HS-27A (cell line): ENCODE measurements at places on chromosomes 13 and 19.

GRCh38 chr13:107906131-107906530 is 309.2 kb downstream of the LIG4 start:
- DNase-seq = no peak

DNA sequence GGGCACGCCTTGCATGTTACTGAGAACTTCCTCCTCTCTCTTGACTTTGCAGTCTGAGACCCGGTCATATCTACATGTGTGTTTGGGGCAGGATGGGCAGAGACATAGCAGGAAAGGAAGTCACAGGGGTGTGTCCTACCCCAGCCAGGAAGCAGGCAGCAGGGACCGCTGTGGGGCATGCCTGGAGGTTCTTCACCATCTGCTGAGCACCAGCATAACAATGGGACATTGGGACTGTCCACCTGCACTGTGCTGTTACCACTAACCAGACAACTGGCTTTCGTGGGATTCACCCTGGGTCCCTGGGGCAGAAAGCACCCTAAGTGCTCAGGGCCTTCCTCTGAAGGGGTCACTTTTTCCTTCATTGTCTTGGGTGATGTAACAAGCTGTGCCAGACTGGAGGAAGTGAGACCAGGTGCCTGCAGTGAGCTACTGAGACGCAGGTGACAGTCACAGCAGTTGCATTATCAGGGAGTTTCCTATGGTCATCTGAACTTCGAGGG is 2.6 kb upstream of the HAUS5 start:
- DNase-seq = no peak

GRCh38 chr19:2187159-2187558 is 23.4 kb downstream of the DOT1L start:
- DNase-seq = no peak

- no peak for DNase-seq
Measured at GRCh38 chr13:43230989-43231388, 207.6 kb downstream of the DNAJC15 start.

GRCh38 chr13:72792640-72793039 is 10.7 kb downstream of the PIBF1 start:
- no peak for DNase-seq

GRCh38 chr13:46992383-46992952 is 95.6 kb upstream of the HTR2A start:
- no peak for DNase-seq

DNA sequence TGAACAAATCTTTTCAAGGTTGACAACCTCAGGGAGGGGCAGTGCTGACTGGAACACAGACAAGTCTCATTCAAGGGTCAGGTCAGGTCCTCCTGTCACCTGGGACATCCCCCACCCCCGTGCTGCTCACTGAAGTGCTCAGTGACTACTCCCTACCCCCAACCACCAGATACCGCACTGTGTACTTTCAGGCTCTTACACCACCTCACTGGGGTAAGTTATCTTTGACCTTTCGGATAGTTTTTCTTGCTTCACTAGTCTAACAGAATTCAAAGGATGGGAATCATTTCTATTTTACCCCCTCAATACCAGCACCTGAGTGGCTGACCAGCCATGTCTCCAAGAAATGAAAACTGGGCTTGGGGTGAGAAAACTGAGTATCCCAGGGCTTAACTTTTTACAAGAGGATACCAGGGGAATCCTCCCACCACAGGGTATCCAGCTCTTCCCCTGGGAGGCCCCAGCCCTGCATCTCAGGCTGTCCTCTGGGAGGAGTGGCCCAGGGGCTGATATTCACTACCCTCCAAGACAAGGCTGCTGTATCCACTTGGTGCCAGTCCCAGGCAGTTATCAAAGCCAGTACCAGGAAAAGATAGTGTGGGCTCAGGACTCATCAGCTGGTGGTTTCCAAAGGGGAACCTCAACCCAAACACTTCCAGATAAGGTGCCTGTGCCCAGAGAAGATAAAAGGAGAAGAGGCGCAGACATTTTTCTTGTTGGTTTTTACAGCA is 2.1 kb downstream of the ZNF563 start:
- no peak for DNase-seq

GRCh38 chr13:80931766-80932165 is 590.8 kb upstream of the SPRY2 start:
- no peak for DNase-seq

DNA sequence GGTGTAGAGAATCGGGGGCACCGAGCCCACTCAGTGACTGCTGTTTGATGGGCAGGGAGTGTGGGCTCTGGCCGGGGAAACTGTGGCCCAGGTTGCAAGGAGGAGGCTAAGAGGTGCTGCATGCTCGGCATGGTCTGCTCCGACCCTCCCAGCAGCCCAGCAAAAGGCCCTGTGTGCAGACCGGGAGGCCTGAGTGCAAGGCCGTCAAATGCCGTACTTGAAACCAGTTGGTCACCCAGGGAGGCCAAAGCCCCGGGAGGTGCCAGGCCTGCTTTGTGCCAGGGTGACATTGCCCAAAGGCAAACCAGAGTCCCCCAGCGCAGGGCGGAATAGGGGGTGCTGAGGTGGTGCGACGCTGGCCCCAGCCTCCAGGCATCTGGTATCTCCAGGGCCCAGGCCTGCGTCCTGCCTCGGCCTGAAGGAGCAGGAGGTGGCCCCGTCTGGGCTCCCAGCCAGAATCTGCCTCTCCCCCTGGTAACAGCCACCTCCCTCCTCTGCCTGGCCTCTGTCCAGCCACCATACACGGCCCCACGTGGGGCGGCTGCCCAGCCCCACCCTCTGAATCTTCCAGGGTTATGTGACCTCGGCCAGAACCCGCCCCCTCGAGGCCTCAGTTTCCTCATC is 4.0 kb downstream of the PIK3R2 start:
- DNase-seq = peak; percentile 27

- no peak for DNase-seq
Measured at GRCh38 chr19:18429717-18430416, 8.1 kb downstream of the ISYNA1 start.

DNA sequence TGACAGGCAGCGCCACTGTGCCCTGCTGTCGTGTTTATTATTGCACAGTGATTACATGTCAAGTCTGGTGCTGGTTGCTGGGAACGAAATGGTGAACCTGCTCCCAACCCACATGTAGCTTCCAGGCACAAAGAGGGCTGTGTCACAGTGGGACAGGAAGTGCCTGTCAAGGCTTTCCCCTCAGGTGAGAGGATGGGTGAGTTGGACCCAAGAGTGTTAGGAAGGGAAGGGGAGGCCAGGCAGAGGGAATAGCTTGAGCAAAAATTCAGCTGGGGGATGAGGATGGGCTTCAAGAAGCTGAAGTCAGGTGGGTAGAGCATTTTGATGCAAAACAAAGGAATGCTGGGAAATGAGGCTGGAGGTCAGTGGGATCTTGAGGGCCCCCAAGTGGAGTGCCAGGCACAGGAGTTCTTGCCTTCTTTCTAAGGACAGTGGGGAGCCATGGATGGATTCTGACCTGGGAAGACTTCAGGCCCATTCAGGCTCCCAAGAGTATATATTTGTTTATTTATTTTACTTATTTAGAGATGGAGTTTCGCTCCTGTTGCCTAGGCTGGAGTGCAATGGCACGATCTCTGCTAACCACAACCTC is 8.5 kb upstream of the QTRT1 start:
- no peak for DNase-seq

DNA sequence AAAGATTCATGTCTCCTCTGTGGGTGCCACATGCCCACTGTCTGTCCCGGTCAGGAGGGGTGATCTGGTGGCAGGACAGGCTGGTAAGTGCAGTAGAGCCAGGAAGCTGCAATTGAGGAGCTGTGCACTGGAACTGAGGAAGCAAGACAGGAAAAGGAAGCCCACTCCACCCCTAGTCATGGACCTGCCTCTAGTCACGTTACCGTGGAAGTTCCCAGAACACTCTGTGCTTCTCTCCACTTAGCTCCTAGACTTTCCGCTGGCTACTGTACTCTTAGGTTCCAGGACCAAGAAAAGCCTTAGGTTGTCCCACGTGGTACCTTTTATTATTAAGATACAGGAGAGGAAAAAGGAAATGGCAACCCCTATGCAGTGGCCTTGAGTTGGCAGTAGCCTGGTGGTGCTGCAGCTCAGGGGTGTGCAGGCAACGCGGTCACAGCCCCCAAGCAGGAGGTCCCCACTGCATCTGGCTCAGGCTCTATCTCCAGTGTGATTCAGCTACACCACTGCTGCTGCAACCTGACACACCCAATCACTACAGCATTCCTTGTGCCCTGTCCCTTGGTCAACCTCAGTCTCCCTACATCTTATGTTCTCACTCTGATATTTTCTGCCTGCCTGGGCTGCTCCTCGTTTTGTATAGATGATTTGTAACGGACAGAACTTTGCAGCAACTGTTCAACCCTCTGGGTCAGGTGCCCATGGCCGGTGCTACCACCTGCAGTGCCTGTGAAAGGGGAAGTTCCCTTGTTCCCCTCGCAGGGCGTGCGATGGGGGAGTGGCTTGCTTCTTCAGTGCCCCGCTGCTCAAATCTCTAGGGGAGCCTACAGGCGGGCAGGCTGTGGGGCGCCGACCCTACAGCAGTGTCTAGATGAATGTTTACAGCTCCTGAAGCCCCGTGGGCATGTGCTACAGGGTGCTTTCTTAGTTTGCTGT is 24.4 kb upstream of the GPR12 start:
- no peak for DNase-seq

- no peak for DNase-seq
Measured at GRCh38 chr13:111978546-111978945, 88.4 kb upstream of the SOX1 start.

- DNase-seq = no peak
Measured at GRCh38 chr19:10553087-10553667, 9.5 kb downstream of the ATG4D start.

DNA sequence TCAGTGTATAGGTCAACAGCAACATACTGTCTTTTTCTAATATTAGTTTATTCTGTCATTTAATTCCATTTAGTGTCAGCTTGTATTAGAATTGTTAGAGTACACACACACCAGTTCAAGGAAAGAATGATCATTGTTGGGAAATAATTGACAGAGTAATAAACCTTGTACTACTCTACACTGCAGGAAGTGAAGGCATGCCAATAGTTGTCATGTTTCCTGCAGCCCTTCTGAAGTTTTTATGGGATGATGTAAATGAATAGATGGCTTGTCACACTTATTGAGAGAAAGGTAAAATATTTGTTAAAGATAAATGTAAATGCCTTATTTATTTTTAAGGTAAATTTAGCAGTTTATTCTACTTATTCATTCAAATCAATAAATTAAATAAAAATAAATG is 306.9 kb upstream of the KLHL1 start:
- no peak for DNase-seq

GRCh38 chr19:5977222-5977784 is 637 bp downstream of the RANBP3 start:
- DNase-seq = no peak

- no peak for DNase-seq
Measured at GRCh38 chr13:106819413-106820180, 251.7 kb upstream of the ARGLU1 start.

- DNase-seq = no peak
Measured at GRCh38 chr13:91714855-91715254, 316.4 kb downstream of the GPC5 start.

- DNase-seq = no peak
Measured at GRCh38 chr13:73832128-73832588, 302.0 kb downstream of the KLF12 start.

DNA sequence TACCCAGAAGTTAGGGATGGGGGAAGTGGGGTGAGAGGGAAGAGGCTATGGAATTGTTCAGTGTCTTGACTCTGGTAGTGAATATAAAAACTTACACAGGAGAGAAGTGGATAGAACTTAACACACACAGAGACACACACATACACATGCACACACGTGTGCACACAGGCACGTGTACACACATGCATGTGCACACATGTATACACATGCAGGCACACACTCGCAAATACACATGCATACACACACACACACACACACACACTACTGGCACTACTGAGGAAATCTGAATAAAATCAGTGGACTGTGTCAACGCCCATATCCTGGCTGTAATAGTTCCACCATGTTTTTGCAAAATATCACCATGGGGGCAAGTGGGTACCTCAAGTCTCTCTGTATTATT is 107.9 kb downstream of the IRS2 start:
- DNase-seq = no peak
